ENCODE measurements at places on chromosomes 13 and 19.

DNA sequence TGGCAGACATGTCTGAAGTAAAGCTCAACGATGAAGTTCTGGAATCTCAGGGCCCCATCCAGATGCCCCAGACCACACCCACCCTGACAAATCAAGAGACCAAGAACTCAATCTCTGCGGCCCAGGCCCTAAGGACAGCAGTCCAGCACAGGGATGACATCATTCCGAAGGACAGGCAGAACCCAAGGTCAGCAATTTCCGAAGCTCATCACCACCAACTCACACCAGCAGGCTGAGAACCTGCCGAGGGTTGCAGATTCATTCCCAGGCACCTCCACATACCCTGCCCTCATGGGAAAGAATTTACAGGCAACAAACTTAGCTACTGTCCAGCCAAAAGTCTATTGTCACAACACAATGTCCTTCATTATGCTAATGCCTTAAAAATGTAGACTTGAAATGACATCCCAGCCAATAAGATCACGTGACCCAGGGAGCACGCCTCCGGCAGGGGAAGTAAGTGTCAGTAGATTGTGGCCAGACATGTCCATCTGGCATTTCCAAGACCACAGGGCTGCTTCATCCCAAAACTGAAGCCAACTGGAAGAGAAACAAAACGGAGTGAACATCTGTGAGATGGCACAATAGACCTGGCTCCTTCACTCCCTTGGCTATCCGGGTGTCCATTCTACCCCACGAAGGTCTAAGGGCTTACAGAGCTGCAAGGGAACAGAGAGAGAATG is 98.8 kb downstream of the CRYL1 start:
- no peak for DNase-seq

- DNase-seq = no peak
Measured at GRCh38 chr19:16605553-16605994, 22.4 kb downstream of the MED26 start.

GRCh38 chr19:42333975-42334696 is 8.7 kb downstream of the MEGF8 start:
- no peak for DNase-seq

DNA sequence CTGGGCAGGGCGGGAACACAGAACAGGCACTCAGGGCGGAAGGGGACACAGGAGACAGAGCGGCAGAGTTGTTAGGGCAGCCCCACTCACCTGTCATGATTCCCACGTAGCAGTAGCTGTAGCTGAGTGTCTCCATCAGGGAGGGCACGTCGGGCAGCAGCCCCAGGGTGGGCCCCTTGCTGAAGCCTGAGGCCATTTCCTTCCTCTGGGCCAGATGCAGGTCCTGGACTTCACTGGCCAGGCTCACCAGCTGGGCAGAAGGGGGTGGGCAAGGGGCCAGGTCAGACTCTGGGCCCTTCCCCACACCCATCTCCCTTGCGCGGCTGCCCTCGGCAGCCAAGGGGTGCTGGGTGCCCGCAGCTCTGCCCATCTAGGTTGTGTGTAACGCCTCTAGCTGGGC is 5.9 kb downstream of the MBOAT7 start:
- DNase-seq = no peak

DNA sequence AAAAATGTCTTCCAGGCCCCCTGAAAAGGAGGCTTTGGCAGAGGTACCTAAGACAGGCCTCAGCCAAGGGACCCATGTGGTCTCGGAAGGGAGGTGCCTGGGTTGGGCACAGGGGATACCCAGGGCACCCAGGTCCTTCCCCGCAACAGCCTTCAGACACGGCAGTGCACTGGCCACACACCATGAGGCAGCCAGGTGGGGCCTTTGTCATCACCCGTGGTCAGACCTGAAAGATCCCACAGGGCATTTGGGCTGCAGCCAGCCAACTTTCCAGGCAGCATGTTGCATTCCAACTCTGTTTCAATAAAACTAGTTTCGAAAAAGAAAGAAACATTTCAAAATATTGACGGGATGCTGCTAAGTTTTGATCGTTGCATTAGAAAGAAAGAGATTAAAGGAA is 4.7 kb upstream of the TUBGCP3 start:
- DNase-seq = no peak

GRCh38 chr13:87295636-87296035 is 375.5 kb upstream of the SLITRK5 start:
- no peak for DNase-seq

- DNase-seq = no peak
Measured at GRCh38 chr19:34316741-34317301, 48.2 kb upstream of the GPI start.

DNA sequence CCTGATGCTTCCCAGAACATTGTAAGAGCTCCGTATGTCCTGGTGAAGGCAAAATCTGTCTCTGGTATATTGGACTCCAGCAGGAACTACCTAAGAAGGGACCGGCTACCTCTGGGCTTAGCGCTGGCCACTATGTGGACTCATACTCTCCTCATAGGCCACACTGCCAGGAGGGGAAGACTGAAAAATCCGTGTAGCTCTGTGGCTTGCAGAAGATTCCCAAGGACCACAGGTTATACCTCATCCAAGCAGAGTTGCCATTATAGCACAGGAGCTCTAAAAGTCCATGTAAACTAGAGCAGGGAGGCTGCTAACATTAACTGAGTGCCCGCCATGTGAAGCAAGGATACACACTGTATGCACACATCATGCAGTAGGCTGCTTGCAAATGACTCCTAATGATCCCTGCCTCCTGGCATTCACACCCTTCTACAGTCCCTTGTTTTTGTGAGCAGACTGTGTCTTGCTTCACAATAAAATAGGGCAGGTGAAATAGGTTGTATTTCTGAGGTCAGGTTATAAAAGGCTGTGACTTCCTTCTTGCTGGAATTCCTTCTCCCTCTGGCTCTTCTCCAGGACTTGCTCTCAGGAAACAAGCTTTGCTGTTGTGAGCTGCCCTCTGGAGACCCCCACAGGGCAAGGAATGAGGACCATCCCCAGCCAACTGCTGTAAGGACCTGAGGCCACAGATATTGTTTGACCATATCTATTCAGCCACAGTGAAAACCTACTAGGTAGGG is 192.6 kb upstream of the UBL3 start:
- no peak for DNase-seq

GRCh38 chr13:99977334-99977911 is 4.2 kb upstream of the ZIC2 start:
- peak; percentile 29 for DNase-seq

DNA sequence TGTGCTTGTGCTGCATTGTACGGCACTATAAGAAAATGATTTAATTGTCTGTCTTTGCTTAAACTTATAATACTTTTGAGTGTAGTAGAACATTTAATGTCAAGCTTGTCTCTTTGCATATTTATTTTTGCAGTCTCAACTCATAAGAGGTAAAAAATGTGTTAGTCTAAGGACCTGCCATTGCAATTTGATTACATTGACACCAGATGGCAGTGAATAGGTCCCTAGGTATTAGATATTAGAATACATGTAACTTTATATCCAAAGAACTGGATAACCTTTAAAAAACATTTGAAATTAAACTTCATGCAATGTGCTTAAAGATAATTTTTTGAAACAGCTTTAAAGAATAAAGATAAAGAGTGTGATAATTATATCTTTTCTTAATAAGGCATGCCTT is 1421.3 kb downstream of the OLFM4 start:
- no peak for DNase-seq

DNA sequence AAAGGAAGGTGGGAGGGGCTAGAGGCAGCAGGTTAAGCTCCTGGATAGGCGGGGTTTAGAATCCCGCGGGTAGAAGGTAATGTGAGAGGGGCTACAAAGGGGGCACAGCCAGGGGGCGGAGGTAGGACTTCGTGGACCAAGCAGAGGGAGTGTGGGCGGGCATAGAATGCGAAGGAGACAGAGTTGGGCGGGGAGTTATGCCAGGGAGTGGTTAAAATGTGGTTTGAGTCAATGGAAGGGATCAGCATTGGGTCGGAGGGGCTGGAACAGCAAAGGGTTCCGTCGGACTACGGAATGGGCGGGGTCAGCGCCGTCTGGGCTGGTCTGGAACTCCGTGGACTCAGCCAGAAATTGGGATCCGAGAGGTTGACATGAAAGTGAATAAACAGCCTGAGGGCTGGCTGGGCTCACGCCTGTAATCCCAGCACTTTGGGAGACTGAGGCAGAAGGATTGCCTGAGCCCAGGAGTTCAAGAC is 3.0 kb downstream of the LTBP4 start:
- DNase-seq = no peak

GRCh38 chr13:38871275-38871674 is 119.4 kb downstream of the STOML3 start:
- no peak for DNase-seq

GRCh38 chr13:72622546-72622945 is 104.9 kb downstream of the MZT1 start:
- DNase-seq = no peak

DNA sequence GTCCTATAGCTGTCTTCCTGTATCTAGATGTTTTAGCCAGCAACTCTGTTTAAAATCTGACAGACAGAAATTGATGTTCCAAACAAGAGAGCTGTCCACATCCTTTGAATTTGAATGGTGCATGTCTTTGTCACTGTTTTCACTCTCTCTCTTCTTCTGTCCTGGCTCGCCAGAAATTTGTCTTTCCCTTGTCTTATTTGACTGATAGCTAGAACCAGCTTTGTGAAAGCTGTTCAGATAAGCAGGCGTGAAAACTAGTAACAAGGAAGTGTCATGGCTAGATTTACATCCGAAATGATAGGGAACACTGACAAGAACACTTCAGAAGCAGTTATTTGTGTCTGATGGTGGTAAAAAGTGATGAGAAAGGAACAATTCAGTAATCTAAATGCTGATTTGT is 354.9 kb upstream of the SLITRK1 start:
- DNase-seq = no peak

DNA sequence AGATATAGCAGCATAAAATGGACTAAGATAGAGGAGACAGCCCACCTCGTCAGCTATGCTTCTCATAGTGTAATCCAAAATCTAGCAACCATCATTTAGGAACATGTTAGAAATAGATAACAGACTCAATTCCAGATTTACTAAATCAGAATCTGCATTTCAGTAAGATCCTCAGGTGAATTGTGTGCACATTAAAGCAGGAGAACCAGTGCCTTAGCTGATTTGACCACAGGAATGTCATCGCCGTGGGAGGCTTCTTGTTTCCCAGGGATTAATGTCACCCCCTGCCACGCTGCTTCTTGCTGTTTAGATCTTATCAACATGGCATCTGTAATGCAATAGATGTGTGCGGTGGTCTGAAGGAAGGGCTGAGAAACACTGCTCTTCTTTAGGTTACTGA is 84.0 kb downstream of the GPC5 start:
- no peak for DNase-seq

GRCh38 chr13:95536632-95537241 is 15.8 kb upstream of the CLDN10 start:
- DNase-seq = no peak

DNA sequence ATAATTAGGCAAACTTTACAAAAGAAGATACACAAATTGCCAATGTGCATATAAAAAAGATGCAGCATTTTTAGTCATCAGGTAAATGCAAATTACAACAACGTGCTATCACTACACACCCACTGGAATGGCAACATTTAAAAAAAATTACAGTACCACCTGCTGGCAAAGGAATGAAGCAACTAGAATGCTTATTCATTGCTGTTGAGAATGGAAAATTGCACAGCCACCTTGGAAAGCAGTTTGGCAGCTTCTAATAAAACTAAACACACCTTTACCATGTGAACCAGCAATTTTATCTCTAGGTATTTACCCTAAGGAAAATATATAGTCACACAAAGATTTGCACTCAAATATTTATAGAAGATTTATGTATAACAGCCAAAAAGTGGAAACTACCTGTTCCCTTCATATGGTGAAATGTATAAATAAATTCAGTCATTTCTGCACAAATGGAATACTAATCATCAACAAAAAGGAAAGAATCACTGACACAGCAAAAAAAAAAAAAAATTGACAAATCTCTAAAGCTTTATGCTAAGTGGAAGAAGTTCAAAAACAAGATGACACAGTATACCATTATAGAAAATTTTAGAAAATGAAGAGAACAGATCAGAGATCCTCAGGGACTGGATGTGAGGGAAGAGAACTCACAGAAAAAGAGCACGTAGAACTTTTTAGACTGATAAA is 30.3 kb downstream of the OXGR1 start:
- DNase-seq = peak; percentile 10

DNA sequence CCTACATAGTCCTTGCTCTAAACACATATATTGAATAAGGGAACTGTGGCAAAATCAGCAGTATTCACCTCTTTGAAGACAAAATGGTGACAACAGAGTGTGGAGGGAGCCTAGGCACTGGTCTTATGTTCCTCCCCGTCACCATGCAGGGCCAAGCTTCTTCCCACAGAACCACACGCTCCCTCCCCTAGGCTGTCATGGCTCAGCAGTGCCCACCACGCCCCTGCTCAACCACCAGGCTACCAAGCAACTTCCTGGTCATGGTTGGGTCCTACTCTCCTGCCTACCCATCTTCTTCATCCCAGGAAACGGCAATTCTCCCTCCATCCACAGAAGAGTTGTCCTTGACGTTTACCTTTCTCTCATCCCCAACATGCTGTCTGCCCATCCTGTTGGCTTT is 126.1 kb downstream of the CRYL1 start:
- DNase-seq = no peak

- DNase-seq = no peak
Measured at GRCh38 chr13:45385907-45386553, 32.1 kb downstream of the SLC25A30 start.

DNA sequence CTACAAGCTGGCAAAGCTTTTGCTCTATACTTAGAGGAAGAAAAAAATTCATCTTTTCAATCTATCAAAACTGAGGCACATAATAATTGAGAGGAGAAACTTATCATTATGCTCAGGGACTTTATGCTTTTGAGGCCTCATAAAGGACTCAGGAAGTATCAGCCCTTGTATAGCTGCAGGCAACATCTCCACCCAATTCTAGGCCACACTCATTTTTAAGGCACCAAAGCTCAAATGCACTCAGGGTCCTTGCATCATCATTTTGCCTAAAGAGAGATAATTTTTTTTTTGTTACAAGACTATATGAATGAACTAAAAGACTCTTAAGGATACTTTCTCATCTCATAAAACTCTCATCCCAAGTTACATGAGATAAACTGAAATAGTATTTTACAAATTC is 78.5 kb downstream of the PCDH9 start:
- DNase-seq = no peak

DNA sequence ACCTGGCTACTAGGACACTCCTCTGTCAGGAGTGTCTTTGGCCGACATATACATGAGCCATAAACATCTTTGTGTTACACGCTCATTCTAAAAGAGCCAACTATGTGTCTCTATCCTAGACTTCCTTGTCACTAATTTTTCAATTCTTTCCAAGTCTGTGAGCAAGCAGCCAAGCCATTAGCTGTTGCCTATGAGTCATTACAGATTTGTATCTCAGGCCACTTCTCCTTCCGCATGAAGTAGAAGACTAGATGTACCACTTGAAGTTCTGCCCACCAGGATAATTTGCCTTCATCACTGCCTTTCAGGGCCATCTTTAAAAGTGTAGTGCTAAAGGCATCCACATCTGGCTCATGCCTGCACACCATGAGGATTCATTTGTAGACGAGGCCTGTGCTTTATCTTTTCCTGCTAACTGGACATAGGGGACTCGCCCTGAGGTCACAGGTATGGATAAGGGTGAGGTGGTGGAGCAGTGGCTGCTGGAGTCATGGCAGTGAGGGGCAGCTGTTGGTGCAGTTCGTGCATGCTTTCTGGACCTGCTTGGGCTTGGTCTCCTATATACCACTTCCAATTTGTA is 126.1 kb upstream of the KL start:
- DNase-seq = no peak

GRCh38 chr19:47227352-47228167 is 3.4 kb downstream of the BBC3 start:
- peak; percentile 71 for DNase-seq

GRCh38 chr13:71021825-71022422 is 845.1 kb downstream of the DACH1 start:
- DNase-seq = peak; percentile 60

- DNase-seq = no peak
Measured at GRCh38 chr13:113226873-113227450, 17.5 kb downstream of the CUL4A start.
